ENCODE measurements at places on chromosomes 2 and 18.

DNA sequence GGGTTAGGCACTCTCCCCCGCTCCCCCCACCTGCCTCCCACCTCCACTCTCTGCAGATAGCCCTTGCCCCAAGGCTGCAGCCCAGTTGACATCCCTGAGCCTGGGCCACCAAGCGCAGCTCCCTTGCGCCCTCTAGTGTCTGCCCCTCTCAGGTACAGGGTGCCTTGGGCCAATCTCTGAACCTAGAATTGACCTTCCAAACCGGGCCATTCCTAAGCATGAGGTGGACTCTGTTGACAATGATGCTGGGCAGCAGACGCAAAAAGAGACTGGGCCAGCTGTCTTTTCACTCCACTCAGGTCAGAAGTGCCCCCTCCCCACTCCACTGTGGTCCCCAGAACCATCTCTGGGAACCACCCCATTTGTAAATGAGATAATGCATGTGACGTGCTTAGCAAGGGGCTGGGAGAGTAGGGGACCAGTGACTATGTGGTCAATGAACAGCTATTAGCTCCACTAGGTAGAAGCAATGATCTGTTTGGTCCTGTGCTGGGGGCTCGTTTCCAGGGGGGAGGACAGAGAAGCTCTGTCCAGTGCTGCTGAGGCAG, 43.3 kb upstream of the PLB1 start:
- peak; percentile 88 for DNase-seq

DNA sequence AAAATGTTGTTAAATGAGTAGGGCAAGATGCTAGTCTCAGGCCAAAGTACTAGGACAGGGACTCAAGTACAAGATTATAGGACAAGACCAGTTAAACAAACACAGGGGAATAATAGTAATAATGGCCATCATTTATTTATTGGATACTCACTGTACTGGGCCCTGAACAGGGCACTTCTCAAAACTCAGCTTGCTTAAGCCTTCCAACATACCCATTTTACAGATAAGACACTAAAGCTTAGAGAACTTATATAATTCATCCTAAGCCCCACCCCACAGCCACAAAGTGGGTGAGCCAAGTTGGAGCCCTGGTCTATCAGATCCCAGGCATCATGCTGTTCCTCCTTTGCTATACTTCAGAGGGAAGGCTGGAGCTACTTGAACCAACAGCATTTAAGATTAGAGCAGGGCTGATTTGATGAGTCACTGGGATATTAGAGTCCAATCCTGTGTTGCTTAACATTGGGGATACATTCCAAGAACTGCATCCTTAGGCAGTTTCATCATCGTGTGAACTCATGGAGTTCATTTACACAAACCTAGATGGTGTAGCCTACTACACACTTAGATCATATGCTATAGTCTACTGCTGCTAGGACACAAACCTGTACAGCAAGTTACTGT, 153.6 kb downstream of the MTCL1 start:
- no peak for DNase-seq

GRCh38 chr2:11683476-11683875, 13.5 kb upstream of the NTSR2 start:
- DNase-seq, result no peak

- DNase-seq, result no peak
Observed at GRCh38 chr2:151193576-151193975, 68.1 kb downstream of the RBM43 start.

GRCh38 chr18:24600076-24600654, 139.7 kb downstream of the HRH4 start:
- DNase-seq, result peak; percentile 12

All from left colon (tissue), 2 donors.